ENCODE measurements at places on chromosomes 11 and 22.

- peak; percentile 75 for DNase-seq
- H3K4me1 ChIP-seq, result peaks cover 27% of the 10 kb centered on the region
- no peaks in the 10 kb centered on the region for H3K36me3 ChIP-seq
- no peak overlapping the region for H3K4me3 ChIP-seq
These were observed 1.6 kb upstream of the ELFN2 start for GRCh38 chr22:37428649-37429586.

DNA sequence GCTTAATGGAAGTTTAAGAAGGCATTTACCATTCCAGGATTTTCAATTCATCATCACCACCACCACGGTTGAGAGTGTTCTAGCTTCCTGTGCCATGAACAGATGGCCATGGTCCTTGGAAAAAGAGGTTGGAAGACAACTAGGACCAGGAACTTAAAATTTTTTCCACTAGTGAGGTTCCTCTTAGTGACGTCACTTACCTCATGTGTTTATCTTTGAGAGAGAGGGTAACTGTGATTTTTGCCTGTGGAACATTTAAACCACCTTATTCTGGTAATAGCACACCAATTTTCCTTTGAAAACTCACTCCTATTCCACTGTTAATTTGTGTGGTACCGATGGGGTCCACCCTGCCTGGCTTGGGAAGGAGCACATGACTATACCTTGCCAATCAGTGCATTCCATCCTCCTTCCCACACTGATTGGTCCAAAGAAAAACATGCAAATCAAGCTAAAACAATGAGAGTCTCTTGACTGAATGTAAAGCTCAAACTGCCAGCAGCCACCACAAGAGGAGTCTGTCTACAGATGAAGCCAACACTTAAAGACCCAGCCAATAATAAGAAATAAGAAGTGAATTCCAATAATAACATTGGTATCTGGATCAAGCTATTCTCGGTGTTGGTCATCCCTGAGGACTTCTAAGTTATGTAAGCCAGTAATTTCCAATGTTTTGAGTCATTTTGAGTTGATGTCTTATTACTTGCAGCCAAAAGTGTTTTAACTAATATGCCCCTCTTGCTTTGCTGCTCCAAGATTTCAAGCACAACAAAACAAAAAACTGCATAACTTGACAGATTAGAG lies 111.8 kb downstream of the MPPED2 start:
- H3K27me3 ChIP-seq, result no peaks in the 10 kb centered on the region
- no peak overlapping the region for H3K4me3 ChIP-seq
- no peak overlapping the region for H3K27ac ChIP-seq
- no peaks in the 10 kb centered on the region for H3K4me1 ChIP-seq

DNA sequence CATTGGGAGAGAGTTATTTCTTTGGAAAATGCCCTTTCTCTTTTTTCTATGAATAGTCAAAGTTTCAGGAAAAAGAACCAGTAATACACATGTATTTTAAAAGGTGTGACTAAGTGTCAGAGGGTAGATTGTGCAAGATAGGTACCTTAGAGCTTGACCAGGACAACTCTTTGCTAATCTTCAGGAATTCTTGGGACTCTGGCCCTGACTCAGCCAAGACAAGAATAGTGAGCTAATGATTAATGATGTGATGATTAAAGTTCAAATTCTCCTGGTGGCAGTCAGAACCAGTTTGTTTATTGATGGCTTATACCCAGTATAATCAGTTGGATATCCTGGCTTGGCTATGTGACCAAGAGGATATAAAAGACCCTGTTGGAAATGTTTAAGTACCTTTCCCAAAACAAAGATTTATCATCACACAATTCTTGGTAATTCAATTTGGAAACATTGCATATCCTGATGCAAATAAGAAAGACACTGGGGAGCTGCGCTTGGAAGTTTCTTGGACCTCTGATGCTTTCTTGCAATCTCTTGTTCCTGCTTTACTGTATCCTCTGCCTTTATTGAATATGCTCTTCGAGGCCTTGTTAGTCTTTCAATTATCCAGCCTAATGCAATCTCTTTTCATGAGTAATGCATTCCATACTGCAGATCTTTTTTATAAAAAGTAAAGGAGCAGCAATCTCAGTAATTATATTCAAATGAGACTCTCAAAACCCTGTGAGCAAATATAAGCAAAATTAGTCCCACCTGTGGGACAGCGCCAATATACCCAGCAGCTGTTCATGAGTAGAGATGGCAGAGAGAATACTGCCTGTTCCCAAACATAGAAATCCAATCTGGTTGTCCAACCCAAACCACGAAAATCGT lies 48.0 kb upstream of the CEP126 start:
- no peak overlapping the region for H3K27ac ChIP-seq
- H3K27me3 ChIP-seq, result no peaks in the 10 kb centered on the region
- no peaks in the 10 kb centered on the region for H3K4me1 ChIP-seq
- H3K36me3 ChIP-seq, result no peaks in the 10 kb centered on the region
- no peak overlapping the region for H3K4me3 ChIP-seq

DNA sequence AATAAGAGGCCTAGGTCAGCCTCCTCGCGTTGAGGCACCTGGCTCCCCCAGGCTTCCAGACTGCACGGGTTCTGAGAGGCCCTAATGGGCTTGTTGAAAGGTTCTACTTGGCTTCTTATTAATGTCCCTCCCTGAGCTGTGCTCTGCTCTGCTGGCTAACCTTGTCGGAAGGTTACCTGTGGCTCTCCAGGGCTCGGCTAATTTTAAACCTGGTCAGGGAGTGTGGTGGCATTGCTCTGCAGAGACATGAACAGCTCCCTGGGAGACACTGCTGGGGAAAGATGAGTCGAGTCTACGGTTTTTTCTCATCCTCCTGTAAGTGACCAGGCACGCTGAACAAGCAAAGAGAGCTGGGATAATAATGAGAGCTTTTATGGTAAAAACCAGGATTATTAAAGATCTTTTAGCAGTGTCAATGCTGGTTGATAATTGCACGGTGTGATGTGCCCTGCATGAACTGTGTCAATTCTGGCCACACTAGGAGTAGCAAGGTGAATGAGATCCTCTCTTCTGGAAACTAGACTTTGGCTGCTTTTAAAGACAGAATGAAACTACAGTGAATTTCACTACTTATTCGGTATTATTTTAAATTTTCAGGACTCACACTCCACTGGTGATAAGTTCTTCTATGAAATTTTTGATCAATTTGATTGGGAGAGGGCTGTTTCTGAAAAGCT lies 70.7 kb downstream of the TEAD1 start:
- no peaks in the 10 kb centered on the region for H3K36me3 ChIP-seq
- H3K27me3 ChIP-seq, result peaks cover 15% of the 10 kb centered on the region
- H3K27ac ChIP-seq, result no peak overlapping the region

DNA sequence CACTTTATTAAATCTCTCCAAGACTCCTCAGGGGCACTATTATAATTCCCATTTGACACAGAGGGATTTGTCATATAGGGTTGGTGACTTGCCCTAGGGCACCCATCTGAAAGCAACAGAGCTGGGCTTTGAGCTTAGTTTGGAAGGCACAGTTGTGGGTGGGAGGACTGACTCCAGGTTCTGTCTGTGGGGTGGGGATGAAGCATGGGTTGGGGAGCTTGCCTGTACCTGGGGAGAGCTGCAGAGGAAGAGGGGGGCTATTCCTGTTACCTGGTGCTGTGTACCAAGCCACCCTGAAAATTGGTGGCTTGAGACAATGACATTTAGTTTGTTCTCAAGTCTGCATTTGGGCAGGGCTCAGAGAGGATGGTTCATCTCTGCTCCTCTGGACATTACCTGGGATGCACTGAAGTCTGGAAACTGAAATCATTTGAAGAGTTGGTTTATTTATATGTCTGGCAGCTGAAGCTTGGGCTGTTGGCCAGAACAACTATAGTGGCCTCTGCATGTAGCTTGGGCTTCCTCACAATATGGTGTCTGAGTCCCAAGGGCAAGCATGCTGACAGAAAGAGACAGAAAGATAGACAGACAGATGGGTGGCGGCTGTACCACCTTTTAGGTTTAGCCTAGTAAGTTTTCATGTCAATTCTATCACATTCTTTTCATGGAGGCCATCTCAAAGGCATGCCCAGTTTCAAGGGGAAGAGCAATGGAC lies 44.9 kb downstream of the LRRC32 start:
- peaks cover 43% of the 10 kb centered on the region for H3K27me3 ChIP-seq
- H3K4me1 ChIP-seq, result peaks cover 50% of the 10 kb centered on the region
- no peak overlapping the region for H3K4me3 ChIP-seq

DNA sequence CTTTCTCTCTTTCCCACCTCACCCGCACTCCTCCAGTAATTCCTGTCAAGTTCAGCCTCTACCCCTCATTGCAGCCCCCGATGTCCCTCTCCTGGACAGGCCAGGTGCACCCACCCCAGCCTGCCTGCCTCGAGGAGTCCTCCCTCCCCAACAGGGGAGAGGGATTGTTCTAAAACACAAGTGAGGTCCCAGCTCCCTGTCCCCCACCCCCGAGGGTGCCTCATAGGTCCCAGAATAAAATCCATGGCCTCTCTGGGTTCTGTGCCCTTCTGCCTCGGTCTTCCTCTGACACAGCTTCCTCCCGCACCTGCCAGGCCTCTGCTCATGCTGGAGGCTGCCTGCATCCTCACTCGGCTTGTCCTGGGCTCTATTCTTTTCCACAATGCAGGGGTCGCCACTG lies 720.1 kb downstream of the BRD1 start:
- no peaks in the 10 kb centered on the region for H3K36me3 ChIP-seq
- DNase-seq, result peak; percentile 5
- no peaks in the 10 kb centered on the region for H3K4me1 ChIP-seq
- peaks cover 10% of the 10 kb centered on the region for H3K27me3 ChIP-seq
- H3K4me3 ChIP-seq, result no peak overlapping the region
- no peak overlapping the region for H3K27ac ChIP-seq

Data from activated naive CD4-positive, alpha-beta T cell treated with anti-CD3 and anti-CD28 coated beads, Interleukin-2, amount 10 ng/mL, durations not matched to agents 7 days and 5 days (primary cell).